ENCODE measurements at places on chromosomes 7 and 10.

- no peak for DNase-seq
Measured at GRCh38 chr10:9102026-9102425, 1047.5 kb downstream of the GATA3 start.

DNA sequence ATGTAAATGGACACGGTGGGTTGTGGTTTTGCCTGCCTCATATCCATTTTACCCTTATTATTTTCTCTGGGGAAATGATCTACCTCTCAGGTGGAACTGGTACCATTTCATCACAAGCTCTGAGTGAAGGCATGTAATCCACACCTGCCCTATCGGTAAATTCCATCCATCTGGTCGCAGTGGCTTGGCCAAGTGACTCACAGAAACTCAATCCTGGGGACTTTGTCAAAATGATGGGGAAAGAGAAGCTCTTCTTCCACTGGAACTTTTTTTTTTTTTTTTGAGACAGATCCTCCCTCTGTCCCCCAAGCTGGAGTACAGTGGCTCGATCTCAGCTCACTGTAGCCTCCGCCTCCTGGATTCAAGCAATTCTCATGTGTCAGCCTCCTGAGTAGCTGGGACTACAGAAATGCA lies 48.2 kb upstream of the ANKRD1 start:
- no peak for DNase-seq

DNA sequence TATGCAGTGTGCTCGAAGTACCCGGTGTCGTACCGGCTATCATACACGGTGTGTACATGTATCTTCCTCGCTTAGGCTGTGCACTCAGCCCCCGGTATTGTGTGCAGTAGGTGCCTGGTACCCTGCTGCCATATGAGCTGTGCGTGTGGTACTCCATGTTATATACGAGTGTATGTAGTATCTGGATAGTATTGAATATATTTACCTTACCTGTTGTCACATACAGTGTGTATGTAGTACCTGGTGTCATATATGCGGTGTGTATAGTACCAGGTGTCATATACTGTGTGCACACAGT lies 1.2 kb downstream of the ZMYND11 start:
- no peak for DNase-seq

DNA sequence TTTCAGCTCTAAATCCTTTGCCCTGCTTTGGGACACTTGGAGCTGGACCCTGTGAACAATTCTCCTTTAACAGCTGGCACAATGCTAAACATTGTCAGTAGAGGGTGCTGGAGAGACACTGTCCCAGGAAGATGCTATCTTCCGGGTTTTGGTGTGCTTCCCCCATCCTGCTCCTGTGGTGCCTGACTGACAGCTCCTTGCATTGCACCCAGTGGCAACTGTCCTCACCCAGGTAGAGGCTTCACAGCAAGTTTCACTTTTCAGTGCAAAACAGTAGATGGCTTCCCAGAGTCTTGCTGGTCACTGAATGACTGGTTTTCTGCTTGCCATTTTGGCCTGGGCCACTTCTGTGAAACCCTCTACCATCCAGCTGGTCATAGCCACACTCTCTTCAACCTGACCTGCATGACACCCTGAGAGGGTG lies 77.3 kb downstream of the CDC14C start:
- no peak for DNase-seq

DNA sequence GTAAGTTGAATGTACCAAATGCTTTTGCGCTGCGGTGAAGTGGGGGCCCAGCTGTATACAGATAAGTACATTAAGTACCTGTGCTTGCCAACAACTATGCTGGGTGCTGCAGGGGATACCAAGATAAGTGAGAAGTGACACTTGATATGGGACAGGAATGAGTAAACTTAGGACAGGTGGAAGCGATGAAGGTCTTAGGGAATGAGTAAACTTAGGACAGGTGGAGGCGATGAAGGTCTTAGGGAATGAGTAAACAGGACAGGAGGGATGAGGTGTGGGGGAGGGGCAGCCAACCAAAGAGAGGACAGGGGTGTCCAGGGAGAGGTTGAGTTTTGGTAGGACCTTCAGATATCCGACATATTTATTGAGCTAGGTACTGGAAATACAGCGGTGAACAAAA lies 1.4 kb downstream of the MDH2 start:
- DNase-seq: no peak

- DNase-seq: no peak
Measured at GRCh38 chr10:113627836-113628235, 36.0 kb downstream of the NRAP start.

GRCh38 chr7:110831419-110831818 lies 259.5 kb upstream of the LRRN3 start:
- no peak for DNase-seq

GRCh38 chr10:10256860-10257259 lies 760.8 kb upstream of the CELF2 start:
- DNase-seq: no peak

Data from activated CD4-positive, CD25-positive, alpha-beta regulatory T cell treated with anti-CD3 and anti-CD28 coated beads, Interleukin-2, amount 50 U/mL, for 72 hours (primary cell).